ENCODE measurements at places on chromosomes 11 and 22.

- no peak for DNase-seq
Measured at GRCh38 chr11:64600281-64600992, 9.4 kb downstream of the SLC22A12 start.

DNA sequence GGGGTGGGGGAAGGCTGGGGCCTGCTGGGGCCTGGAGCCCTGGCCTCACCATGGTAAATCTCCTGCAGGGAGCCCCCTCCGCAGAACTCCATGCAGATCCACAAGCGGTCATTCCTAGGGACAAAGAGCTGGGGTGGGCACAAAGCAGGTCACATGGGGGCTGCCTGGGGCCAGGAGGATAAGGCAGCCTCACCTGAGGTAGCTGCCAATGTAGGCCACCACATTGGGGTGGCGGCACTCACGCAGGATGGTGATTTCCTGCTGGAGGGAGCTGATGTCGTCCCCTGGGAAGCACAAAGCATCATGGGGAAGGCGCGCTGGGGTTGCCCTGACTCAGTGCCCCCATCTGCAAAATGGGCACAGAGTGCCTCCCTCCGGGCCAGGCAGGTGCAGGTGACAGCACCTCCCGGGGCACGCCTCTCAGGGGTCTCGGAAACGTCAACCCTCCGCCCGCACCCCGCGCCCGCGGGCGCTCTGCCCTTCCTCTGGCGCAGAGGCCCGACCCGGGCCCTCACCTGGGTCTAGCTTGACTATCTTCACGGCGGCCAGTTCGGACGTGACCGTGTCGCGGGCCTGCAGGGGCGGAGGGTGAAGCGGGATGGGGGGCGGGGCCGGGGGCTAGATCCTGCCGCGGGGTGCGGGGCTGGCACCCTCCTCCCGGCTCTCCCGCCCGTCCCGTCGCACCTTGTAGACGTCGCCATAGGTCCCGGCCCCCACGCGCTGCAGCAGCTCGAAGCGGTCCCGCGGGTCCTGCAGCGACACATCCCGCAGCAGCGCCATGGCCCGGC is 450 bp downstream of the MAP4K2 start:
- peak; percentile 18 for DNase-seq

DNA sequence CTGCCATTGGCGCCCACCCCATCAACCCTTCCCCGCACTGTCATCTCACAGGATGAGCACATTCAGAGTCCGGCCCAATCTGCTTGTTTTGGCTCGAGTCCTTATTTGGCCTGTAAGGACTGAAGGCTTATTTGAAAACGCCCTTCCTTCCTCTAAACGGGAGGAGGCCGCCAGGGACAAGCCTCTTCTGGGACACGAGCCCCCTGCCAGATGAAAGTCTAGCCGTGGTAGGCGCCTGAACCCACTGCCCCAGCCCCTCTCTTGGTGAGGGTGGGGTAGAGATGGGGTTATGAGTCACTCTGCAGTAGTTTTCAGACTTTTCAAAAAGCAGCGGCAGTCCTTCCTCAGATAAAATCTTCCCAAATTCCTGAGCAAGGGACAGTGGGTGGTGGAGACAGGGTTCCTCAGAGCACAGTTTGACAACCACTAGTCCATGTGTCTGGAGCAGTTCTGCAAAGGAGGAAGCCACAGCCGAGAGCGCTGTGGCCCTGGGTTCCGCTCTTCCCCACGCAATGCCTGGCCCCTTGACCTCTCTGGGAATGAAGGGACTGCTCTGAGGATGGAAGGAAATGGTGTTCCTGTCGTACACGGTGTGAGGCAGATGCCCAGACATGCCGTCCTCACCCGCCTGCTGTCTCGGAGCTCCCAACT is 57.0 kb downstream of the MYH9 start:
- no peak for DNase-seq

- DNase-seq, result no peak
Measured at GRCh38 chr11:8988329-8989234, 15.2 kb downstream of the NRIP3 start.

DNA sequence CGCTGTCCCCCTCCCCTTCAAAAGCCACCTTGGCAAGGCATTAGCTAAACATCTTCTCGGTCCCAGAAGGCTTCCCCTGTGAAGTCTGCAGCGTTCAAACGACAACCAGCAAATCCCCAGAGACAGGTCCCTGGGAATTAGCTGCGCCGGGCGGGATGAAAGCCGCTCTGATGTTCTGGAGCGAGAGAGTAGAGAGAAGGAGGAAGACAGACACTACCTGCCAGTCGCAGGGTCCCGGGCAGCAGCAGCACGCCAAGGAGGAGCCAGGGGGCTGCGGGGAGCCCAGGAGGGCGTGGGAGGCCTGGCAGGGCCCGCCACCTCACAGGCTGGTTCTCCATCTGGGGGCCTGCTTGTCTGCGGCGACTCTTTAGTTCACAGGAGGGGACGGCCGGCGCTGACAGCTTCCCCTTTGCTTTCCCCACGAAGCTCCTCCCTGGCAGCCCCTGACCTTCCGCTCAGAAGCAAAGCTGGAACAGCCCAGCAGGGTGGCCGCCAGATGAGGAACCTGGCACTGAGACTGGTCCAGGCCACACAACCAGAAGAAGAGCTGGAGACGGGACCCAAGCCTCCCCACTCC is at the start of gene NFAM1:
NFAM1 (minus strand) TSS at position 384 of the 577 bp plus-strand sequence; CDS start at position 338, 46 bp downstream.
- no peak for DNase-seq

GRCh38 chr22:19933341-19934241 is 8.0 kb upstream of the COMT start:
- DNase-seq, result no peak

- peak; percentile 47 for DNase-seq
Measured at GRCh38 chr11:14418801-14419417, 59.9 kb upstream of the RRAS2 start.

DNA sequence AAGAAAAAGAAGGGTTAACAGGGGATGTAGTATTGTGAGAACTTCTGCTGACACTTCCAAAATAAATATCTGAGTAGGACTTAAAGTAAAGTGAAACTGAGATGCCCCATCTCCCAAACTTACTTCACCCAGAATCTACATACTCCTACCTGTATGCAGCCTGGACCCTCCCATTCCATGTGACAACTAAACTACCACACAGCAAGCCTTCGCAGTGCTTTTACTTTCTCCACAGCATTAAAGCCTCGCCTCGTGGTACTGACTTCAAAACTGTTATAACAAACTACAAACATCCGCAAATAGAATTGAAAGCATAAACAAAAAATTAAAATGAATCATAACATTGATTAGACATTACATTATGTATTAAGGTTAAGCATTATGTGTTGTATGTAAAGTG is 985 bp downstream of the MPZL2 start:
- no peak for DNase-seq

GRCh38 chr11:111019871-111020670 is 225.5 kb upstream of the POU2AF2 start:
- no peak for DNase-seq

DNA sequence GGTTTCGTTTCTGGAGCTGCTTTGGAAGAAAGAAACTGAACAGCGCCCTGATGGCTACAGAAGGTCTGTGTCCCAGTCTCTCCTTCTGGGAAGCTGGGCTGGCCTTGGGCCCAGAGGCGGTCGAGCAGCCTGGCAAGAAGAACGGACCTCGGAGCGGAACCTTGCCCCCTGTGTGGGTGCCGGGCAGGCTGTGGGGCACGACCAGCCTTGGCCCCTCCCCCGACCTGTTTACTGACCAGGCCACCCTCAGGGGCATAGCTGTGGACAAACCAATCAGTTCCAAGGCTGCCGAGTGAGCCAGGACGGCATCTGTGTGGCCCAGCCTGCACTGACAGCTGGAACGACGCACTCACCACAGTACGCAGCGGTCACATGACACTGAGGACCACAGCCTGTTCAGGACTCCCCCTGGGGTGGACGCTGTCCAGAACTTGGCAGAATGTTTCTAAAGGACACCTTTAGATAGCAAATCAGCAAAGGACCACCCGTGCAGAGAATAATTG is 7.2 kb downstream of the PIM3 start:
- no peak for DNase-seq

- no peak for DNase-seq
Measured at GRCh38 chr22:22092974-22093373, 110.4 kb upstream of the TOP3B start.

DNA sequence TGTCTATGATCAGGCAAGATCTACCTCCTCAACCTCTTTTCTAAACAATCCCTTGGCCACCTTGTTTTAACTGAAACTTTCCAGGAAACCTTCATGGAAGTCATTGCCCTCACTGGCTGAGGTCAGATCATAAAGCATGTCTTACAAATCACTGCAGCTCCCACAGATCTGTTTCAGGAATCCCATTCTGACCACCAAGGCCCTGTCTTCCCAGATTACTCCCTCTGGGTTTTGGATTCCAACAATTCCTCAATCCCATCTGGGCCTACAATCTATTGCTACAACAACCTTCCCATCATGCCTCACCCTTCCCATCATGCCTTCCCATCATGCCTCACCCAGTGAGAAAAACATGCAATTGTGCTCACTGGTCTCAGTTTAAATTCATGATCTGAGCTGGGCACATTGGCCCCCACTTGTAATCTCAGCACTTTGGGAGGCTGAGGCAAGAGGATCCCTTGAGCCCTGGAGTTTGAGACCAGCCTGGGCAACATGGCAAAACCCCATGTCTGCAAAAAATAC is 15.9 kb downstream of the ADAMTS15 start:
- DNase-seq, result no peak

DNA sequence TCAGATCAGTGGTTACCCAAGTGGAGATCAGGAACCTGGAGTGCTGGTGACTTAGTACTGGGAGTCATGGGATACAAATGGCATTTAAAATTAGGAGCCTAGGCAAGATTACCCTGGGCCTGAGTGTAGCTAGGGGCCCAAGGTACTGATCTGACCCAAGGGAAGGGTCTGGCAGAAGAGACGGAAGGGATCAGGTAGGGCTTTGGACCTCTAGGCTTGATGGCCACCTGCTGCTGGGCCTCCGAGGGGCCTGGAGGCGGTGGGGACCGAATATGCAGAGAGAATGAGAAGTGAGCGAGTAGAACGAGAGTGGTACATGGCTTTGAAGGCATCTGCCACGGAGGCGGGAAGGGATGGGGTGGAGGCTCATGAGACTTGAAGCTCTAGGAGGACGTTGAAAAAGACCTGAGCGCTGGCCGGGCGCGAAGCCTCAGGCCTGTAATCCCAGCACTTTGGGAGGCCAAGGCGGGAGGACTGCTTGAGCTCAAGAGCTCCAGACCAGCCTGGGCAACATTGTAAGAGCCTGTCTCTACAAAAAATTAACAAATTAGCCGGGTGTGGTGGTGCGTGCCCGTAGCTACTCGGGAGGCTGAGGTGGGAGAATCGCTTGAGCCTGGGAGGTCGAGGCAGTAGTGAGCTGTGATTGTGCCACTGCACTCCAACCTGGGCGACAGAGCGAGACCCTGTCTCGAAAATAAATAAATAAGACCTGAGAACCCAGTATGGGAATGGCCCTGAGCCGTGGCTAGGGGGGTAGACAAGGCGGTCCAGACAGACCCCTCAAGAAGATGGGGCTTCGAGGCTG is 563 bp upstream of the PPIL2 start:
- DNase-seq, result no peak

GRCh38 chr11:15453211-15453765 is 338.6 kb downstream of the INSC start:
- DNase-seq, result no peak

DNA sequence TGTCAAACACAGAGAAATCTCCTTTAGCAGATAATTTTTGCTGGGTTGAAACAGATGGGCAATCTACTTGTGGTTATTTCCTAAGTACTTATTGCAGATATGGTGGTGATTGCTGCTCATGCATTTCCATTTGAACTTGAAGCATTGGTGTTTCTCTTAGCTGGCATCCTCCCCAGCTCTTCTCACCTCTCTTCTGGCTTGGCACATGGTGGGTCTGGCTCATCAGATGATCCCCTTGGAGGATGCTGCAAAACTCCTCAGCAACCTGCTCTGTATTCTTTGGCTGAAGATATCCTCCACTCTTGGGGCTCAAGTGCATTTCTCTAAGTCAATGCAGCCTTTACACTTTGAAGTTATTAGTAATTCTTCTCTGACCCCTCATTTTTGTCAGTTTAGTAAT is 87.3 kb upstream of the MYO18B start:
- DNase-seq, result no peak

DNA sequence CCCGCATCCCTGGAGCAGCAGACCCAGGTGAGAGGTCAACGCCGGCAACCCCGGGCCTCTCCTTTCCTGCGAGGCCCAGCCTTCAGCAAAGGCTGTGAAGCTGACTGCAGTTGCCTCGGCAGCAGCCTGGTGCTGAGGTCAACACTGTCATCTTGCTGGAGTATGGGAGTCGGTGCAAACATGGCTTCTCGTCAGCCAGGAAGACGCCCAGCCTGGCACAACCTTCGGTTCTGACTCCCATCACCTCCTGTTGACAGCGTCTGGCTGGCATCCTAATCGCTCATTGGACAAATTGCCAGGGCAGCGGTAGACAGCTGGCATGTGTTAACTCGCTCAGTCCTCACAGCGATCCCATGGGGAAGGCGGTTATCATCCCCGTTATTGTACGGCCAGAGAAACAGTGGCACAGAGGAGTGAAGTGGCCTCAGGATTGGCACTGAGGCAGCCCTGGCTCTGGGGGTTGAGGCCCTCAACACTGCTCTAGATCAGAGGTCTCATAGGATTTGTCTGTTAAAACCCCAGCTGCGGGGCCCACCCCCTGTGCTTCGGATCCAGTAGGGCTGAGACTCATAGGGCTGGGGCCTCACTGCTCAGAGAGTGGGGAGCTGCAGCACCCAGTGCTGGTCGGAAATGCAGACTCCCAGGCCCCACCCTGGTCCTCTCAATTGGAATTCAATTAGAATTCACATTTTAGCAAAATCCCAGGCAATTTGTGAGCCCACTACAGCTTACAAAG is 39.3 kb upstream of the TP53I11 start:
- DNase-seq, result no peak

DNA sequence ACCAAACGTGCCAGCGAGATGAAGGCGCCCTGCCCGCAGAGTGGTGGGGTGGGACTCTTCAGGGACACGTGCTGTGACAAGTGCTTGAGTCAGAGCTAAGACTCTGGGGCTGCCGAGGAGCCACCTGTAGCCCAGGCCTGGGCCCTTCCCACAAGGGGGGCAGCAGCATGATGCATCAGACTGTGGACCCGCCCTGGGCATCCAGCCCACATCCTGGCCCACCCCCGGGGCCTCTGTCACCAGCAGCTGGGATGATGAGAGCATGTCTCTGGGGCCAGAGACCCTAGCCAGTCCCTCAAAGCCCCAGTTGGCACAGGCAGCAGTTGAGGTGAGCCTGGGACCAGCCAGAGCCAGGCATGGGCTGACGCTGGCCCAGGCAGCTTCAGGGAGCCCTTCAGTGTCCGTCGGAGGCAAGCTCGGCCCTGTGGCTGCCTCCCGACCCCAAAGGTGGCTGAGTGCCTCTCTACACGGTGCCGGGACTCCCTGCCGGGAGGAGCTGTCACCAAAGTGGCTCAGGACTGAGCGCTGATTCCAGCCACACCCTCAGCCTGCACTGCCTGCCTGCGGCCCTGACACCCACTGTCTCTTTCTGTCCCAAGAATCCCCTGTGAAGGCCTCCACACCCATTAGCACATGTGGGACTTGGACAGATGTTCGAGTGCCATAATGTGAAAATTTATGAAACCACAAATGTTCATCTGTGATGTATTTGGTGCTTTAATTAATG is 41.3 kb downstream of the CDKN1C start:
- DNase-seq, result peak; percentile 26
